CMK (cell line): ENCODE measurements at places on chromosomes 5 and 9.

DNA sequence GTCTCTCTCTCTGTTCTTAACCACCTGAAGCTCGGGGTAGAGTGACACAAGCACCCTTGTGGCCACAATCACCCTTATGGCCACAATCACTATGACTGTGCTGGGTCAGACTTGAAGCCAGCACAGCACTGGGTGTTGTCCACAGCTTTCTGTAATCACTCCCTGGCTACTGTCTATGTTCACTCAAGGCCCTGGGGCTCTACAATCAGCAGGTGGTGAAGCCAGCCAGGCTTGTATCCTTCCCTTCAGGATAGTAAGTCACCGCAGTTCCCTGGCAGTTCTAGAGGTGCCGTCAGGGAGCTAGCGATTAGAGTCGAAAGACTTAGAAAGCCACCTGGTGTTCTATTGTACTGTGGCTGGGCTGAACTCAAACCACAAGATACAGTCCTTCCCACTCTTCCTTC lies 44.2 kb downstream of the GDA start:
- DNase-seq: no peak

DNA sequence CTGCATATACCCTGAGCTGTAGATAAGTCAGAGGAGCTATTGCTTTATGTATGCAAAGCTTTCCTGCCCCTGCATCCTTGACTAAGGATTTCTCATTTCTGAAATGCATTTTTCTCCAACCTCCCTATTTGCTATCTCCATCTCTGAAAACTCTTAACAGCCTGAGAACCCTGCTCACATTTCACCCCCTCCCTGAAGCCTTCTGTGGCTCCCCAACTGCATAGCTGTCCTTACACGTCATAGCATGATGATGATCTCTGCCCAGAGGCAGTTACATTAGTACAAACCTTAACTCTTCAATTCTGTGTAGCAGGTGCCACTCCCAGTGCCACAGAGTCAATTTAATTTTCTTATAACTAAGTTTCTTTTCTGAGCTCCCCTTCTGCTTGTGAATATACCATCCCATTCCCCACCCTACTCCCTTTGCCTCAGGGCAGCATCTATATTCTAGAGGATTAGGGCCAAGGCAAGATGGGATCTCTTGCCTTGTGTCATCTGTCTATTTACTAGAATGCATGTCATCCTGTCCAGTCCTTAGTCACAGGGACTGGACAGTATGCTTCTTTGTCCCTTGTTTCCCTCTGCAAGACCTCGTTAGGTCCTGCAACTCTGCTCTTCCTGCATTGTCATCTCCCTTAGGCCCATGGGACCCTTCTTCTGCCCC lies 149.7 kb upstream of the SPRY4 start:
- DNase-seq: no peak

DNA sequence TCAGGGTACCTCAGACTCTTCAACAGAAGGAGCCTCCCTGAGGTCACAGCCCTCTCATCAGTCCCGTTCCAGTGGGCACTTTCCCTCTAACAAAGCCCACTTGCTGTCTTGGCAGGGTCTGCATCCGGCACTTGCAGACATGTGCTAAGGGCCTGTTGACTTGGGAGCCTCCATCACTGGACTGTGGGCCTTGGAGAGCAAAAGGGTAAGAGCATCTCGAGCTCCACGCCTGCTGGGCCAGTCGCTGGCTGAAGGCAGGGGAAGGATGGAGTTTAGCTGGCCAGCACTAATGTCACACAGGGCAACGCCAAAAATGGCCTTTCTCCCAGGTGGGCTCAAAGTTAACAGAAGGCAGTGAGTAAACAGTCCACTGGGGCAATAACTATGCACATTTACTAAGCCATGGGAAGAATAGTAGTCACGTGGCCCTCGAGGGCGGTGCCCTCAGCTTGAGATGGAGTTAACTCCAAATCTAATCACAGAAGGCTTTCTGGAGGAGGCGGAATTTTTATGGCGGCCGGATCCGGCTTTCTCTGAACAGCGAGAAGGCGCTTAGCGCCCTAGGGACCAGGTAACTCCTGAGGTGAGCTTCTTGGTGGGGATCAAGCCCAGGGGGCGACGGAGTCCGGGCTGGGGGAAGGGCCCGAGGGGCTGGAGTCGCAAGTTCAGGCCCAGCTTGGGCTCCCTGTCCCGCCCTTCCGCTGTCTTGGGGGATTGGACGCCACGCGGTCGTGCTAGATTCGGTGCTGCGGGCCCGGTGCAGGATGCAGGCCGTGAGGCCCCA lies 2.0 kb upstream of the NSD1 start:
- DNase-seq: no peak

DNA sequence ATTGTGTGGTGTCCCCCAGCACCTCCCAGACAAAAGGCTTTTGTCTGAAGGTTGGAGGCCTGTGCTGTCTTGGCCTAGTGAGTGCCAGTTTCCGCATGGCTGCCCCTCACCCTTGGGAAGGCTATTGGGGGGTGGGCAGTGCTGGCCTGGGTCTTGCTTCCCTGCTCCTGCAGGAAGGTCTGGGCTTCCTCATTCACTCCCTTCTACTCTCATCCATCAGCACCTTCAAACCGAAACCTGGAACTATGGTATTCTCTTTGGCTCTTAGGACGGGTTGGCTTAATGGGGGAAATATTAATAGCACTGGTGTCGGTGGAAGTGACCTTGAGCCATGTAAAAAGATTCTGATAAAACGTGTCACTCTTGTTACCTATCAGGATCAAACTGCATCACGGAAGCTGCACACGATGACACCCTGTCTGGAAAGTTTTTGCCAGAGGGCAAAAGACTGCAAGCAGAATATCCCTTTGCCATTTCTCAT lies 34.0 kb upstream of the GLRX start:
- DNase-seq: no peak

DNA sequence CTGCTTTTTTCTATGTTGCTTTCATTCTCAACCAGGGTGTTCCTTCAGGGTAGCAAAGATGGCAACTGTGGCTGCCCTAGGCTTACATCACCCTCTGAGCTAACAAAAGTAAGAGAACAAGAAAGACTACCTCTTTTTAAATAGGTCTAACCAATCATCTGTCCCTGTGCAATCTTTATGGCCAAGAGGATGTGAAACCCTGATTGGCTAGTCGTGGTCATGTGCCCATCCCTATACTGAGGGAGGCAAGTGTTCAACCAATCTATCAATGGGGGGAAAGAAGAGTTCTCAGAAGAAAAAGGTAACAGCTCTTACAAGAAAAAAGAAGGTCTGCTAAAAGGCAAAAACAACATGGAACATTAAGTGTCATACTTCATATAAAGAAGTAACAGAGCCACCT lies 11.7 kb upstream of the SNCAIP start:
- DNase-seq: no peak

- DNase-seq: no peak
These were observed 48.5 kb downstream of the SEMA5A start for GRCh38 chr5:9497347-9497746.

DNA sequence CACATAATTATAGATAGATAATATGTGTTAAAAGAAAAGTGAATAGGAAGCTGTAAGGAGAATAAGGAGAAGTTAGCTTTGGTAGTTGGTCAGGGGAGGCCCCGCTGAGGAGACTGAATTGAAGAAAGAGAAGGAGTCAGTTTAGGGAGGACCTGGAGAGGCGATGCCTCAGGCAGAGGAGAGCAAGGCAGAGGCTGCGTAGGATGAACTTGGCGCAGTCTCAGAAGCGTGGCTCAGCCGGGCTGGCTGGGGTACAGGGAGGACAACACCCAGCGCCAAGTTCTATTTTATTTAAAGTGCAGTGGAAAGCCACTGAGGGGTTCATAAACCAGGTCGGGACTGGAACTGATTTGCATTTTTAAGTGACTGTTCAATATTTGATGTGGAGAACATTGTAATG lies 68.5 kb downstream of the PTCD2 start:
- DNase-seq: no peak

- DNase-seq: no peak
These were observed 2.3 kb upstream of the PTGER4 start for GRCh38 chr5:40677456-40677855.

- no peak for DNase-seq
These were observed 24.2 kb downstream of the TNIP1 start for GRCh38 chr5:151056379-151057325.
